ENCODE measurements at places on chromosomes 7 and 10.

DNA sequence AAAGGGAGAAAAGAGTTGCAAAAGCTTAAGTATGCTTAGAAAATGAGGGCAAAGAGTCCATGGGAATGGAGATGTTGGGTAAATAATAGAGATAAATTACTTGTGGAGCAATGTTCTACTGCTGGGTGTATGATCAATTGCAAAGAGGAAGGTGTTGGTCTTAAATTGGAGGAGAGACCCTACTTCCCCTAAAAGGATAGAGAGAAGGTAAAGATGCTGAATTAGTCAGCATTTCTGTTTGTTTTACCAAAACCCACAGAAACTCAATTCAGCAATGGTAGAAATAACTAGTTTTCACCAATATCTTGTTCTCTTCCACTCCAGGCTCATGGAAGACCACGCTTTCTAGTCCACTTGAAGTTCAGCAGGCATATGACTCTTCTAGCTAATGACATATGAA, 32.1 kb downstream of the ASB4 start:
- DNase-seq = no peak

- no peak for DNase-seq
Measured at GRCh38 chr7:88361357-88361756, 54.7 kb upstream of the STEAP4 start.

- DNase-seq = no peak
Measured at GRCh38 chr7:22402250-22402649, 45.3 kb upstream of the RAPGEF5 start.

- no peak for DNase-seq
Measured at GRCh38 chr7:27960415-27960814, 220.2 kb downstream of the JAZF1 start.

- no peak for DNase-seq
Measured at GRCh38 chr7:73613954-73614735, 10.2 kb downstream of the MLXIPL start.

- no peak for DNase-seq
Measured at GRCh38 chr7:148919859-148920258, 35.8 kb upstream of the EZH2 start.

GRCh38 chr7:114825423-114825951, 96.4 kb upstream of the MDFIC start:
- DNase-seq = peak; percentile 23

GRCh38 chr7:45421806-45422205, 152.4 kb upstream of the ADCY1 start:
- no peak for DNase-seq

DNA sequence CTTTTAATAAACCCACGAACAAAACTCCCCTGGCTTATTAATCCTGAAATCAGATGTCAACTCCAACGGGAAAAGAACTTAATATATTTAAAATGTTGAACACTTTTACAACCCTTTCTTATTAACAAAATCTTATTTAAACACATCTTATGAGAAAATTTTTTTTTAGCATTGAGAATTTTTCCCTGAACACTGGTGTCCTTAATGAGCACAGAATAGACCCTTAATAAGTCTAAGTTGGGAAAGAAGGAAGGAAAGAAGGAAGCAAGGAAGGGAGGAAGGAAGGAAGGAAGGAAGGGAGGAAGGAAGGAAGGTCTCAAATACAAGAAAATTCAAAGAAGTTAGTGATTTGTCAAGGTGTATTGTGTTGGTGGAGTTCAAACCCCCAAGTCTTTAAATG, 129.2 kb upstream of the COL1A2 start:
- DNase-seq = no peak

GRCh38 chr10:9545073-9545472, 1472.6 kb upstream of the CELF2 start:
- no peak for DNase-seq

- no peak for DNase-seq
Measured at GRCh38 chr10:31321396-31321941, 2.5 kb downstream of the ZEB1 start.

- no peak for DNase-seq
Measured at GRCh38 chr7:4683043-4683883, 1.2 kb downstream of the FOXK1 start.

DNA sequence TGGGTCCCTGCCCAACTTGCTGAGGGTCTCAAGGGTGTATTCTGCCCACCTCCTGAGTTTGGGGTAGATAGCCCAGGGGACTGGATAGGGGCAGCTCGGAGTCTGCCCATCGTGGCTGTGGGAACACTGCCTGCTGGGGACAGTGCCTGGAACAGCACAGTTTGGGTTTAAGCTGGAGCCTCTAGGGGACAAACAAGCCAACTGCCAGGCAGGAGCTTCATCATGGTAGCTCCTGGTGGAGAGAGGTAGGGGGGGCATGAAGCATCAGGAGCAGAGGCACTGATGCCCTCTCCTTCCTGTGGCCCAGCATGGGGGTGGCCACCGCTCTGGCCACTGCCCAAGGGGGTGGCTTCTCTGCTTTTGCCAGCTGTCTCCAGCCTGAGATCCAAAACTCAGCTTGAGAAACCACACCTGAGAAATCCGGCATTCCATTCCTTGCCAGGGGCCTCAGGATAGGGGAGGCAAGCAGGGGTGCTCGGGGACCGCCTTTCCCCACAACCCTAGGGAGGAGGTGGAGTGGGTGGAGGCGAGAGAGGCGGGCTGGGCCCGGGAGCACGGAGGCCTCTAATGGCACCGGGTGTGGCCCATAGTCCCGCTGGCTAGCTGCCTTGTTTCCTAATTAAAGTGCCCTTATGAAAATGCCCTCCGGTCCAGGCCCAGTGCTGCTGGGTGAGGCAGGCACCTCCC, 47.6 kb downstream of the UNC5B start:
- no peak for DNase-seq

- DNase-seq = no peak
Measured at GRCh38 chr7:140867467-140868462, 57.0 kb downstream of the BRAF start.

GRCh38 chr7:127514499-127514898, 70.9 kb downstream of the GCC1 start:
- no peak for DNase-seq

DNA sequence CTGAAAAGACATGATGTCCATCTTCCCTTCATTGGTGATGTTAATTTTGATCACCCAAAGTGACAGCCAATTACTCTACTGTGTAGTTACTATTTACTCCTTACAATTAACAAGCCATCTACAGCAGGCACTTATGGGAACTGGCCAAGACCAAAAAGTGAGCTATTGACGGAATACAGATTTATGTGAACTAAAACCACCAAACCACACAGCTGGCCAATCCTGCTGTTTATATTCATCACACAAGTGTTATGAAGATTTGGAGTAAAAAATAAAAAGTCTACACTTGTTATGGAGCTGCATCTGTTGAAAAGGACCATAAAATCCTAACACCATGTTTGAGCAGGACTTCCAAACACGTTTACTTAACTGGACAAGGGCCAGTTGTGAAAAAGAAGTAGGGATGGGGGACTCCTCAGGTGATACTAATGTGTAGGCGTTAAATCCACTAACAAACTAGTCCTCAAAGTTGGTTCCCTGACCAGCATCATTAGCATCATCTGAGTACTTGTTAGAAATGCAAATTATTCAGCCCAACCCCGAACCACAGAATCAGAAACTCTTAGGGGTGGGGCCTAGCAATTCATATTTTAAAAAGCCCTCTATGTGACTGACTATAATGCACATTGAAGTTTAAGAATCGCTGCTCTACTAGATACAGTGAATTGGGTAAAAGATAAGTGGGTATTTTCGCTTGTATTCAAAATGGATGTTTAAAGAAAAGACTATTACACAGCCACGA, 11.6 kb downstream of the MCMBP start:
- DNase-seq = no peak

DNA sequence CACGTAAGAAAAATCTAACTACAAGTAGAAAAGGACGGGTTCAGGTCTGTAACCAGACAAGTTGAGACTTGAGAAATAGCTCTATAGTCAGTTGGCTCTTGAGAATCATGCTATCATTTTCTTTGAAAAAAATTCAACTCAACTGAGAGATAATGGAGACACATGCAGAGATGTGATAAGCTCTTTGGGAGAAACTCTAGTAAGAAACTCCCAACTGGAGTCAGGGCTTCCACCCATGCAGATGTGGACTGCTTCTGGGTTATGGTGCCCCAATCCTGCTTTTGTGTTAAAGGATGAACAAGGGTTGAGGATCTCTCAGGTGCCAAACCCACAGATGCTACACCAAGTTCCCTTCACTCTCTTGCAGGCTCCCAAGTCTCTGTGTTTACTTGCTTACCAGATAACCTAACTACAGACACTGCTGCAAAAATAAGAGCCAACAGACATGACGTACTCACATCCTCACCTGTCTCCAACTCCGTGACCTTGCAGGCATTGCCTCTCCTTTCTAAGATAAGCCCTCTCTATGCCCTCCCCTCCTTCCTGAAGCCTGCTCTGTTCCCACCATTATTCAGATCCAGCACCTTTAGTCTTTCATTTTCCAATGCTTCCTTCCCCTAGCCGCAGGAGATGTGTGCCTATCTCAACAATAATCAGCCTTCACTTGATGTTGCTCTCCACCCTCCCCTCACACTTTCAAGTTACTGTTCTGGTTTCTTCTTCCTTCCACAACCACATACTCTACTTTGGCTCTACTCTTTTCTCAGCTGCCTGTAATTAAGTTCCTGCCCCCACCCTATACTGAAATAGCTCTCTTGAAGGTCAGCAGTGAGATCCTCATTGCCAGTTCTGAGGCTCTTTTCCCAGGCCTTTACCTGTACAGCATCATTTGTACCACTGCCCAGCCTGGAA, 130.0 kb downstream of the ICA1 start:
- no peak for DNase-seq

DNA sequence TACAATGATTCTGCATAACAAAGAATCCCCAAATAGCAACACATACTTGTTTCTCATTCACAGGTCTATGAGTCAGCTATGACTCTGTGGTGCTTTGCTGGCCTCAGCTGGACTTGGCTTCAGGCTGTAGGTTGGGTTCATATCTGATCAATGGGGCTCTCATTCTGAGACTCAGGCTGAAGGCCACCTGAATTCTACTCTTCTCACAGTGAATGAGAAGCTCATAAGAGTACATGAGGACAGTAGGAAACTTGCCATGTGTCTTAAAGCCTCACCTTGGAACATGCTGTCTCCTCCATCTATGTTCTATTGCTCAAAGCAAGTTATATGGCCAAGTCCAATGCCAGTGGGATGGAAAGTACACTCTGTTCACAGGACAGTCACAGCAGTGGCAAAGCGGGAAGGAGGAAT, 292.9 kb downstream of the BMPER start:
- DNase-seq = no peak

- no peak for DNase-seq
Measured at GRCh38 chr7:39624442-39624807, 1.1 kb downstream of the RALA start.

GRCh38 chr10:91613411-91614187, 19.3 kb downstream of the PPP1R3C start:
- DNase-seq = no peak
